OCI-LY7 (cell line): ENCODE measurements at places on chromosomes 12 and 14. TPM values are rescaled to one million over a fixed set of nuclear protein-coding genes. Genes with fewer than 3 reads are reported as not detected.

The NFATC4 gene
- 96.6 and 130 TPM in 2 replicates for total RNA-seq

The PAH gene
- total RNA-seq, result not detected in 2 replicates

The DEPDC4 gene
- 3.4 and 4.1 TPM in 2 replicates for total RNA-seq

The TAS2R14 gene
- total RNA-seq, result 2.4 and 2.8 TPM in 2 replicates

The TAS2R10 gene
- total RNA-seq, result not detected in 2 replicates

The SMOC1 gene
- not detected in 2 replicates for total RNA-seq

The KLRC2 gene
- total RNA-seq, result not detected in 2 replicates

The OR4E2 gene
- not detected in 2 replicates for total RNA-seq

The SLC25A47 gene
- total RNA-seq, result not detected in 2 replicates
